ENCODE measurements at places on chromosomes 11 and 22.

- no peak for DNase-seq
These were observed 31.6 kb downstream of the TPST2 start for GRCh38 chr22:26558248-26558895.

DNA sequence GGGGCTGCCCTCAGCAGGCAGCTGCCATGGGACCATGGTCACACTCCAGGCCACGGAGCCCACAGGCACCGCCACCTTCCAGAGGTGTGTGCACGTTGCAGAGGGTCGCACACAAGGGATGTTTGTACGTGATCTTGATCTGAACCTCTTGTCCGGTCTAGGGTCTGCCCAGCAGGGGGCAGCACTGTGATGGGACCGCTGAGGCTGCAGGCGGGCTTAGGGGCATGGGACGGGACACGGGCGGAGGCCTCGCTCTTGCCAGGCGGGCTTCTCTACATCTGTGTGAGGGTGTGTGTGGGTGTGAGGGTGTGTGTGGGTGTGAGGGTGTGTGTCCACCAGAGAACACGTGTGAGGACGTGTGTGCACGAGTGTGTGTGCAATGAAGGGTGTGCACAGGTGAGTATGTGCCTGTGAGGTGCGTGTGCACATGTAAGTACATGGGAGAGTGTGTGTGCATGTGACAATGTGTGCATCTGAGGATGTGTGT is 52.4 kb downstream of the CACNA1I start:
- peak; percentile 32 for DNase-seq

GRCh38 chr11:75096456-75097172 is at the start of gene OR2AT4:
Gene OR2AT4, minus strand, starts transcription at chr11:75096876.
- DNase-seq, result no peak

DNA sequence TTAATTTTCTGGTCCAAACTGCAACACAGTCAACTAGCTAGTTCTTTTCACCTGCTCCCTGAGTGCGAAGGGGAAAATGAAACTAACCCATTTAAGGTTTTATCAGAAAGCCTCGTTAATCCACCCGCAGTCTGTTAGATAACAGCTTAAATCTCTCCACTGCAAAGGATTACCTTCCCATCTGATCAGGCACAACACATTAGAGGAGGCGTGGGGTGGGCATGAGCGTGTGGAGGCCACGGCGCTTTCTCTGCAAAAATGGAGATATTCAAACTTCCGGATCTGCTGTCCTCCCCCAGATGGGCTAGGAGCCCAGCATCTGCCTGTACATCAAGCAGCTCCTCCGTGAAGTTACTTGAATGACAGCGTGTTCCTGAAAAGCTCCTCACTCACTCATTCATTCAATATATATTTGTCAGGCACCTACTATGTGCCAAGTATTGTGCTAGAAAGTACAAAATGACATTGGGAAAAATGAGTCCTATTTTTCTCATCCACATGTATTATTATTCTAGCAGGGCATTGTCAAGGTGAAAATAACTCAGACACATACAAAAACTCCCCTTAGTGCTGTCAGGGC is 13.5 kb upstream of the ANKK1 start:
- no peak for DNase-seq

- peak; percentile 96 for DNase-seq
These were observed 27.3 kb downstream of the SERGEF start for GRCh38 chr11:17985517-17985916.

DNA sequence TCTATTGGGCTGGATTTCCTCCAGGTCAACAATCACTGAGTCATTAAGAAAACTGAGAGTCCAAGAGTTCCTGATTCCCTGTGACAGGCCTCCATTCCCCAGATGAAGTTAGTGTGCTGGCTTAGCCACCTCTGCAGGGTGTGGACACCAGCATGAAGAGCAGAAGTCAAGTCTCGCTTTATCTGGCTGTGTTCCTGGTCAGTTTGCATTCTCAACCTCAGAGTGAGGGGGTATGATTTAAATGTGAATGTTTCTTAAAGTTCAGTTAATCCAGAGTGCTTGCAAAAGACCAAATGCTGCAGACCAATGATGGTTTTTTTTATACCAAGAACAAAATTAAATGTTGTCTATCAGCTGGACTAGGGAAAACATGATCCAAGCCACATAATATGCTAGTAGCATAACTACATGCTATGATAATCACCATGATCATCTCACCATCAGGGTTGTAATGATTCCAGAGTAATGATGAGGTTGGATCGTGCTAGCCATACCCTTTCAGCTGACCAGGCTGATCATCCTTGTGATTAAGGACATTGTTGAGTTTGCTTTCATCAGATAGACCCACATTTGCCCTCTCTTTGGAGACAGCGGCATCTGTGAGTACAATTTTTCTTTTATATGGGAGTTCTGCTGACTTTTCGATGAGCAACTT is 145.8 kb upstream of the ARHGAP20 start:
- no peak for DNase-seq

- no peak for DNase-seq
These were observed 42.5 kb downstream of the CD82 start for GRCh38 chr11:44607987-44608386.

GRCh38 chr11:216081-216974 is 8.8 kb downstream of the RIC8A start:
- no peak for DNase-seq
